Peyer's patch (tissue), 4 donors: ENCODE measurements at places on chromosomes 16 and 17.

- no peaks in the 10 kb centered on the region for H3K4me1 ChIP-seq
- no peak for DNase-seq
- H3K27me3 ChIP-seq, result no peaks in the 10 kb centered on the region
- H3K4me3 ChIP-seq, result peak overlapping the region; percentile 80
These were observed 636 bp downstream of the WWOX start for GRCh38 chr16:78100112-78100467.

GRCh38 chr17:5027916-5028315, 7.3 kb downstream of the SLC52A1 start:
- no peaks in the 10 kb centered on the region for H3K36me3 ChIP-seq
- H3K4me1 ChIP-seq, result no peaks in the 10 kb centered on the region
- H3K27ac ChIP-seq, result no peak overlapping the region
- no peaks in the 10 kb centered on the region for H3K27me3 ChIP-seq
- no peak for DNase-seq
- H3K4me3 ChIP-seq, result no peak overlapping the region

DNA sequence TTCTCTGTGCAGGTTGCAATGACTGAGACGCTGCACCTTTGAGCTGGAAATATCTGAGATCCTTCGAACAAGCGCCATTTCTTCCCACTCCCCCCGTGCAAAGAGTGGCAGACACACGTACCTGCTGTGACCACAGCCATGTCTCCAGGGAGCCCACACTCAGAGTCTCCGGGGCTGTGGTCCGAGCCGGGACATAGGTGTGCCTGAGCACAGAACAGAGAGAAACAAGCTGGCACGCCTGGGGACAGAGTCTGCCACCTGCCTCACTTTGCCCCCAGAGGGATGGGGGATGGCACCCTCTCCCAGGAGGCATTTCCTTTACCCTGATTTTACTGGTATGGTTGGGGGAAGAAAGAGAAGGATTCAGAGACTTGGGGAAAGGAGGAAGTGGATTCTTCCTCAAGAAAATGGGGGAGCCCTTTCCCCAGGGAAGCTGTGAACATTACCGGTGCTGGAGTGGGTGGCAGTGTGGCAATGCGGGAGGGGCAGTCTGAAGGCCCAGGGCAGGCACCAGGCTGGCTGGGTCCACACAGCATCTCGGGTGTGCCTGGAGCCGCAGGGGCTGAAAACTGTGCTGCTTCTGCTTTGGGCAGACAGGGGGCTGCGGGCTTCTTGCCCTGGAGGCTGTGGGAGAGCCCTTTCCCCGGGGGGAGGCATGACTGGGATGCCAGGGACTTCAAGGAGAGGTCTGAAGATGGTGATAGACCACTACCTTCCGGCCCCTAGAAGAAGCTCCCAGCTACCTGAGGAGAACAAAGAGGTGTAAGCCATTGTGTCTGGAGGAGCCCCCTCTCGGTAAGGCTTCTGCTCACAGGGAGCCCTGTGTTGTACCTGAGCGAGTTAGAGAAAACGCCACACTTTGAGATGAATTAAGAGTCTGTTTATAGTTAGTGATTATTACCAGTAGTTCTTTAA, 6.6 kb upstream of the PIK3R6 start:
- peaks cover 5% of the 10 kb centered on the region for H3K27me3 ChIP-seq
- no peak overlapping the region for H3K4me3 ChIP-seq
- no peaks in the 10 kb centered on the region for H3K36me3 ChIP-seq
- no peak overlapping the region for H3K27ac ChIP-seq
- no peaks in the 10 kb centered on the region for H3K4me1 ChIP-seq

GRCh38 chr17:55344514-55344997, 77.1 kb downstream of the MMD start:
- no peaks in the 10 kb centered on the region for H3K4me1 ChIP-seq
- H3K36me3 ChIP-seq, result no peaks in the 10 kb centered on the region
- H3K27ac ChIP-seq, result no peak overlapping the region
- no peak overlapping the region for H3K4me3 ChIP-seq

DNA sequence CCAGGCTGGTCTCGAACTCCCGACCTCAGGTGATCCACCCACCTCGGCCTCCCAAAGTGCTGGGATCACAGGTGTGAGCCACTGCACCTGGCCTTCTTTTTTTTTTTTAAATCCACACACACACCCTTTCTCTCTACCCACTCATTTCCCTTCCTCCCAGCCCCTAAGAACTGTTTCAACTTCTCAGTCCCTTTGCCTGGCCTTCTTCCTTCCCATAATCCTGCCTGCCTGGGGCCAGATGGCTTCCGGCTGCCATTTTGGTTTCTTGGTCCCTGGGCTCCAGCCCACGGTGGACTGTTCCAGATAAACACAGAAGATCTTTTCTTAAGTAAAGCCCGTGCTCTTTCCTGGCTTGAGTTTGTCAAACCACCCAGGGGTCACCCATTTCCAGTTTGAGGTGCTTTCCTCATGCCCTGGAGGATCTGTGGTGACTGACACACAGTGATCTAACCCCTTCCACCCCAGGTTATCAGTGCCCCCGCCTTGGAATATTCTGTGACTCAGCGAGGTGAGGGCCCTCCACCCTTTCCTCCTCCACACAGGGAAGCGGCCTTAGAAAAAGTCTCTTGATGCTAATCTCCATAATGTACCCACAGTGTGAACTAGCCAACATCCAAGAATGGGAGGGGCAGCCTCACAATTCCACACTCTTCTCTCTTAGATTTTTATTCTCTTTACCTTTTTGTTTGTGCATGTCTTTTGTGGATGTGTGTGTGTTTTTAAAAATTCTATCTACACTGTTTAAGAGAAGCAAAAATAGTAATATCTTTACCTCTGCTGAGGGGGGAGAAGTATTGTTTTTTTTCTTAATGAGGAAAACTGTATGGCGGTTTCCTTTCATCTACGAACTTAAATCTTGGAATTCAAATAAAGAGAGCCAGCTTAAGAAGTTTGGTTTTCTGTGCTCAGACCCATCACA, 60.0 kb downstream of the CRISPLD2 start:
- DNase-seq, result no peak
- H3K27ac ChIP-seq, result no peak overlapping the region
- H3K27me3 ChIP-seq, result no peaks in the 10 kb centered on the region
- H3K36me3 ChIP-seq, result peaks cover 34% of the 10 kb centered on the region
- no peak overlapping the region for H3K4me3 ChIP-seq

DNA sequence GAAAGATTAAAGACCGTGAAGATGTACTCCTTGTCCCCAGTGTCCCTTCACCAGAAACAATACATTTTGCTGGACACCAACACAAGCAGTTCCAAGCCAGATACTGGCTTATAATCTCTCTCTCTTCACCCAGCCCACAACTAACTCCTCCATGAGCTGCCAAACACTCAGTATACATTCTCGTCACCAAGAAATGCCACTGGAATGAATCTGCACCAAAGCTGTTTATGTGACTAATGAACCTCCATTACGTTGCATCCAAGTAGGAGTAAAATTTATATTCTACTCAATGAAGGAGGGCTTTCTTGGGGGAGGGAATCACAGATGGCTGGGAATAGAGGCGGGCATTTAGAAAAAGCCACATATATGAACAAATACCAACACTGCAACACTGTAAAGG, 20.9 kb upstream of the SOX9 start:
- no peaks in the 10 kb centered on the region for H3K36me3 ChIP-seq
- DNase-seq, result no peak
- H3K4me1 ChIP-seq, result no peaks in the 10 kb centered on the region
- no peak overlapping the region for H3K27ac ChIP-seq

- no peaks in the 10 kb centered on the region for H3K36me3 ChIP-seq
- no peak overlapping the region for H3K4me3 ChIP-seq
- H3K27ac ChIP-seq, result no peak overlapping the region
- DNase-seq, result no peak
These were observed 307.6 kb downstream of the ZFHX3 start for GRCh38 chr16:72740347-72740746.

GRCh38 chr17:1484676-1485422, 7.6 kb downstream of the MYO1C start:
- DNase-seq, result peak; percentile 82
- H3K27ac ChIP-seq, result peak overlapping the region; percentile 99
- peak overlapping the region; percentile 92 for H3K4me3 ChIP-seq
- no peaks in the 10 kb centered on the region for H3K4me1 ChIP-seq

GRCh38 chr17:17346428-17347233, 43.5 kb downstream of the NT5M start:
- H3K27me3 ChIP-seq, result no peaks in the 10 kb centered on the region
- no peak overlapping the region for H3K27ac ChIP-seq
- no peaks in the 10 kb centered on the region for H3K36me3 ChIP-seq
- no peaks in the 10 kb centered on the region for H3K4me1 ChIP-seq
- no peak for DNase-seq
- no peak overlapping the region for H3K4me3 ChIP-seq

GRCh38 chr16:27174007-27174406, 29.3 kb upstream of the KDM8 start:
- H3K36me3 ChIP-seq, result no peaks in the 10 kb centered on the region
- H3K4me1 ChIP-seq, result no peaks in the 10 kb centered on the region
- H3K27ac ChIP-seq, result no peak overlapping the region
- H3K27me3 ChIP-seq, result no peaks in the 10 kb centered on the region
- peak; percentile 77 for DNase-seq

- H3K36me3 ChIP-seq, result no peaks in the 10 kb centered on the region
- H3K4me3 ChIP-seq, result no peak overlapping the region
- no peaks in the 10 kb centered on the region for H3K4me1 ChIP-seq
- H3K27ac ChIP-seq, result no peak overlapping the region
- H3K27me3 ChIP-seq, result no peaks in the 10 kb centered on the region
- DNase-seq, result no peak
These were observed 314.7 kb downstream of the CDH8 start for GRCh38 chr16:61721544-61721943.

GRCh38 chr17:75476752-75477489, 20.5 kb downstream of the TMEM94 start:
- no peaks in the 10 kb centered on the region for H3K27me3 ChIP-seq
- no peaks in the 10 kb centered on the region for H3K4me1 ChIP-seq
- H3K4me3 ChIP-seq, result no peak overlapping the region
- no peak overlapping the region for H3K27ac ChIP-seq
- H3K36me3 ChIP-seq, result peaks cover 21% of the 10 kb centered on the region

GRCh38 chr16:54425681-54426552, 139.3 kb upstream of the IRX3 start:
- H3K36me3 ChIP-seq, result no peaks in the 10 kb centered on the region
- no peak for DNase-seq
- no peak overlapping the region for H3K27ac ChIP-seq
- H3K4me3 ChIP-seq, result no peak overlapping the region
- no peaks in the 10 kb centered on the region for H3K27me3 ChIP-seq

DNA sequence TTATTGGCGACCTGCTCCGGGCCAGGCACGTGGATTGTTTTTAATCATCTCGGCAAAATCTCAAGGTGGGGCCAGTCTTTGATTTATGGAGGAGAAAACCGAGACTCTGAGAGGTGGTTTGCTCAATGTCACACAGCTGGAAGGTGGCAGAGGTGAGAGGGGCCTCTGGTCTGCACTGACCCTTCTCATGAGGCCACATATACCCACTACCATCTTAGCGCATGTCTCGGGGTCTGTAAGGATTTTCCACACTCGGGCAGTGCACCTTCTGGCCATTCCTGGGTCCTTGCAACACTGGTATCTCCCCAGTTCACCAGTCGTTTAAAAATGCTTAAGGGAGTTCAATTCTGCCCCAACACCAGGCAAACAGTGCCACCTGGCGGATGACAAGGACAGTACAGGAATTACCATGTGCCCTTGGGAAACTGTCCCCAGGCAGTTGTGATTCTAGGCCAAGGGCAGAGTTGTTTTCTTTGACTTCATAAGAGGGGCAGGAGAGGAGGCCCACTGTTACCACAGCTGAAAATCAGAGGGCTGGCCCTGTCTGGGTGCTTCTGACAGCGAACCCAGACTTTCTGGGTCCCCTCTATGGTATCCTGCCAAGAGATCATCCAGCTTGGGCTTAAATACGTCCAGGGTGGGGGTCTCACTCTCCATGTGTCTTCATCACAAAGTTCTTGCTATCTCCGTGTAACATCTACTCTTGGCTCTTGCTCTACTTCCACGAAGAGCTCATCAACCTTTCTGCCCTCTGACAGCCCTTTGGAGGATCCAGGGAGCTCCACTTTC, 39.4 kb upstream of the RAI1 start:
- no peak overlapping the region for H3K27ac ChIP-seq
- H3K4me1 ChIP-seq, result no peaks in the 10 kb centered on the region
- no peaks in the 10 kb centered on the region for H3K27me3 ChIP-seq
- peak; percentile 81 for DNase-seq
- no peaks in the 10 kb centered on the region for H3K36me3 ChIP-seq

- H3K27ac ChIP-seq, result no peak overlapping the region
- no peaks in the 10 kb centered on the region for H3K36me3 ChIP-seq
- no peaks in the 10 kb centered on the region for H3K27me3 ChIP-seq
These were observed 463 bp downstream of the TOP2A start for GRCh38 chr17:40417258-40417608.

GRCh38 chr17:40460968-40461731, 17.9 kb downstream of the IGFBP4 start:
- H3K4me1 ChIP-seq, result peaks cover 51% of the 10 kb centered on the region
- H3K4me3 ChIP-seq, result no peak overlapping the region
- H3K27ac ChIP-seq, result no peak overlapping the region
- DNase-seq, result no peak
- no peaks in the 10 kb centered on the region for H3K36me3 ChIP-seq
- no peaks in the 10 kb centered on the region for H3K27me3 ChIP-seq

- H3K4me1 ChIP-seq, result no peaks in the 10 kb centered on the region
- no peak overlapping the region for H3K27ac ChIP-seq
- no peaks in the 10 kb centered on the region for H3K36me3 ChIP-seq
These were observed 28.2 kb upstream of the C1QL1 start for GRCh38 chr17:44996304-44996703.
